Ovary (tissue), 10 donors: ENCODE measurements at places on chromosomes 5 and 9. TPM values are rescaled to one million over a fixed set of nuclear protein-coding genes. Genes with fewer than 3 reads are reported as not detected.

DNA sequence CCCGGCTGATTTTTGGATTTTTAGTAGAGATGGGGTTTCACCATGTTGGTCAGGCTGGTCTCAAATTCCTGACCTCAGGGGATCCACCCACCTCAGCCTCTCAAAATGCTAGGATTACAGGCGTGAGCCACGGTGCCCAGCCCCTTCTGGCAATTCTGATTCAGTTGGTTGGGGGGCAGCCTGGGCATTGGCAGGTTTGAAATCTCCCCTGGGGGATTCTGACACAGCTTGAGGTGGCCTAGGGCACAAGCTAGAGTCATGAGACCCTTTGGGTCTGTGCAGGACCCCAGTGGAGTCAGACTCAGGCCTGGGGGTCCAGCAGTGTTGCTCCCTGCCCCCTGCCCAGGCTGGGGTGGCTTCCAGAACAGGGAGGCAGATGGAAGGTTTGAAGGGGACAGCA lies 239.8 kb downstream of the PBX3 start:
- no peak for DNase-seq
- no peak overlapping the region for H3K27ac ChIP-seq
- H3K36me3 ChIP-seq, result no peaks in the 10 kb centered on the region
- H3K4me3 ChIP-seq, result no peak overlapping the region
- no peaks in the 10 kb centered on the region for H3K4me1 ChIP-seq
- no peaks in the 10 kb centered on the region for H3K27me3 ChIP-seq

DNA sequence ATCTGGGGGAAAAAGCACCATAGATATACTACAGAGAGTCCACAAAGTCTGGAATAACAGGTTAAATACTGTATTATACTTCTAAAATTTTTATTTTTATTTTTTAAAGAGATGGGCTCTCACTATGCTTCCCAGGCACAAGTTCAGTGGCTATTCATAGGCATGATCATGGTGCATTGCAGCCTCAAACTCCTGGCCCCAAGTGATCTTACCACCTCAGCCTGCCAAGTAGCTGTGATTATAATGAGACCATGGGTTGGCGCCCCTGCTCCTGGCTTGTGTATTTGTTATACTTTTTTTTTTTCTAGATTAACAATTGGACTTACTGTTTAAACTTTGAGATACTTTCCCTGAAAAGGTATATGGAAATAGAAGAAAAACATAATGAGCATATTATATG lies 25.9 kb downstream of the ERBIN start:
- DNase-seq, result no peak
- H3K36me3 ChIP-seq, result no peaks in the 10 kb centered on the region
- peaks cover 7% of the 10 kb centered on the region for H3K4me1 ChIP-seq
- H3K27me3 ChIP-seq, result no peaks in the 10 kb centered on the region

DNA sequence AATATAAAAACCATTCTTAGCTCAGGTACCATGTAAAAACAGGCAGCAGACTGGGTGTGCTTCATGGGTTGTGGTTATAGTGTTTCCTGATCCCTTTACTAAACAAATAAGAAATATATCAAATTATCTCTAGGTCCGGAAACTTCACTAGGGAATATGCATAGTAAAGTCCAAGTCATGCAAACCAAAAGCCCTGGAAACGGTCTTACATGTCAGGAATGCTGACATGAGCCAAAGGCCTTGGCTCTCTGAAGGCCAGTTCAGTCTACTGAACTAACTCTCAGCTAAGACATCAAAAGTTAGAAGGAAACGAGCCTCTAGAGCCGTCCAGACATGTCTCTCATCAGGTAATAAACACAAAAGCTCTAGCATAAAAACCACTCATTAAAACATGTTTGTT lies 778.9 kb upstream of the ZNF608 start:
- H3K4me1 ChIP-seq, result no peaks in the 10 kb centered on the region
- no peaks in the 10 kb centered on the region for H3K27me3 ChIP-seq
- DNase-seq, result no peak
- H3K27ac ChIP-seq, result no peak overlapping the region
- no peak overlapping the region for H3K4me3 ChIP-seq
- H3K36me3 ChIP-seq, result no peaks in the 10 kb centered on the region

Gene FOXD4L6
- total RNA-seq, result not detected

GRCh38 chr9:37784291-37784615 lies 611 bp downstream of the EXOSC3 start:
- H3K27me3 ChIP-seq, result no peaks in the 10 kb centered on the region
- H3K36me3 ChIP-seq, result no peaks in the 10 kb centered on the region

DNA sequence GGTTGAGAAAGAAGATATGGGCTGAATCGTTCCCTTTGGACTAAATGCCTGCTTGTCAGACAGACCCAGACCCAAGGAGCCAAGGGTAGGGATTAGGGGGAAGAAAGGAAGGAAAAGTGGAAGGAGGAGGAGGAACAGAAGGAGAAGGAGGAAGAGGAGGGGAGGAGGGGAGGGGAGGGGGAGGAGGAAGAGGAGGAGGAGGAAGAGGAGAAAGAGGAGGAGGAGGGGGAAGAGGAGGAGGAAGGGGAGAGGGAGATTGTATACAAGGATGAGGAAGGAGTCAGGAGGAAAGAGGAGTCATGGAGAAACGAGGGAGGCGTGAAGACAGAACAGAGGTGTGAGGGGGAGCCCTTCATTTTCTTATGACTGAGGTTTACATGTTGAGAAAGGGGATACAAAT lies 46.9 kb upstream of the DNAH5 start:
- no peak for DNase-seq
- no peaks in the 10 kb centered on the region for H3K4me1 ChIP-seq
- H3K36me3 ChIP-seq, result no peaks in the 10 kb centered on the region

DNA sequence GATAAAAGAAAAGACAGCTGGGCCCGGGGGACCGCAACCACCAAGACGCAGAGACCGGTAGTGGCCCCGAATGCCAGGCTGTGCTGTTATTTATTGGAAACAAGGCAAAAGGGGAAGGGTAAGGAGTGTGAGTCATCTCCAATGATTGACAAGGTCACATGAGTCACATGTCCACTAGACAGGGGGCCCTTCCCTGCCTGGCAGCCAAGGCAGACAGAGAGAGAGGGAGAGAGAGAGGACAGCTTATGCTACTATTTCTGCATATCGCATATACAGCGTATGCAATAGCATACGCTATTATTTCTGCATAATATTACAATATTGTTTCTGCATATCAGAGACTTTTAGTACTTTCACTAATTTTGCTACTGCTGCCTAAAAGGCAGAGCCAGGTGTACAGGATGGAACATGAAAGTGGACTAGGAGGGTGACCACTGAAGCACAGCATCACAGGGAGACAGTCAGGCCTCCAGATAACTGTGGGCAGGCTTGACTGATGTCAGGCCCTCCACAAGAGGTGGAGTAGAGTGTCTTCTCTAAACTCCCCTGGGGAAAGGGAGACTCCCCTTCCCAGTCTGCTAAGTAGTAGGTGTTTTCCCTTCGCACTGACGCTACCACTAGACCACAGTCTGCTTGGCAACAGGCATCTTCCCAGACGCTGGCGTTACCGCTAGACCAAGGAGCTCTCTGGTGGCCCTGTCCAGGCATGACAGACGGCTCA lies 50.3 kb downstream of the RFX3 start:
- H3K27ac ChIP-seq, result no peak overlapping the region
- no peak overlapping the region for H3K4me3 ChIP-seq
- H3K36me3 ChIP-seq, result no peaks in the 10 kb centered on the region
- DNase-seq, result no peak
- no peaks in the 10 kb centered on the region for H3K4me1 ChIP-seq
- no peaks in the 10 kb centered on the region for H3K27me3 ChIP-seq

Gene ANKRD18A
- 2.3 TPM for total RNA-seq

GRCh38 chr5:172722327-172722815 lies 48.6 kb downstream of the DUSP1 start:
- H3K27ac ChIP-seq, result no peak overlapping the region
- H3K4me1 ChIP-seq, result peaks cover 5% of the 10 kb centered on the region
- H3K27me3 ChIP-seq, result no peaks in the 10 kb centered on the region
- DNase-seq, result no peak
- no peak overlapping the region for H3K4me3 ChIP-seq

- H3K4me1 ChIP-seq, result no peaks in the 10 kb centered on the region
- no peaks in the 10 kb centered on the region for H3K36me3 ChIP-seq
- no peak overlapping the region for H3K4me3 ChIP-seq
- DNase-seq, result no peak
- H3K27me3 ChIP-seq, result no peaks in the 10 kb centered on the region
- no peak overlapping the region for H3K27ac ChIP-seq
These were observed 120.5 kb upstream of the BOD1 start for GRCh38 chr5:173736923-173737412.

Gene GPRIN1
- 0.08 TPM for total RNA-seq

DNA sequence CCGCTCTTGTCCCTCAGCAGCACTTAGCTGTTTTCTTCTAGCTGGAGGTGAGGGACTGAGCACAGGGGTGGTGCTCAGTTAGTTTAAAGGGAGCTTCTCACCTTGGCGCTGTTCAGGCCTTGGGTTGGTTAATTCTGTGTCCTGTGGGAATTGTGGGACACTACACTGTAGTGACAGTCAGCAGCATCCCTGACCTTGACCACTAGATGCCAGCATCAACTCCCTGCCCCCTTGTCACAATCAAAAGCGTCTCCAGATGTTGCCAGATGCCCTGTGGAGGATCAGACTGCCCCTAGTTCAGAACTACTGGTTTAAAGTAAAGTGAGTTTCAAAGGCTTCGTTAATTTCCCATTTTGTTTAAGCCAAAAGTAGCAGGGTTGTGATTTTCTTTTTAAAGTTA lies 65.5 kb upstream of the DMRT3 start:
- no peak for DNase-seq
- H3K36me3 ChIP-seq, result no peaks in the 10 kb centered on the region
- H3K27me3 ChIP-seq, result no peaks in the 10 kb centered on the region
- H3K27ac ChIP-seq, result no peak overlapping the region

- peak; percentile 64 for DNase-seq
- peak within 1 kb of the TSS; percentile 67 for H3K27ac ChIP-seq
- no peaks in the 10 kb centered on the region for H3K27me3 ChIP-seq
- peak within 1 kb of the TSS; percentile 66 for H3K4me3 ChIP-seq
These were observed at the start of gene MVB12B for GRCh38 chr9:126326228-126327005. Gene MVB12B, plus strand, starts transcription at chr9:126326829. Its CDS starts 101 bp downstream, at chr9:126326930.

DNA sequence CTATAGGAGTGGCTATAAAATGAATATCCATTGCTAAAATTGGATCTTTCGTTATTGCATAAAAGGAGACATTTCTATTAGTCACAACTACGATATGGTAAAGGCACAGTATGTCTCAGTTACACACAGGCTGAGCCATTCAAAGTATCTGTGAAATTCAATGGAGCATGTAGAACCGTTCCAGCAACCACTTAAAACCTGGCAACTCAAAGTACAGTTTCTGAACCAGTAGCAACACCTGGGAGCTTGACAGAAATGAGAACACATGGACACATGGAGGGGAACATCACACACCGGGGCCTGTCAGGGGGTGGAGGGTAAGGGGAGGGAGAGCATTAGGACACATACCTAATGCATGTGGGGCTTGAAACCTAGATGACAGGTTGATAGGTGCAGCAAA lies 15.4 kb downstream of the POC5 start:
- H3K27ac ChIP-seq, result no peak overlapping the region

Gene FST
- 1.0 TPM for total RNA-seq

GRCh38 chr9:128629136-128629535 lies 27.5 kb downstream of the DYNC2I2 start:
- H3K27me3 ChIP-seq, result no peaks in the 10 kb centered on the region
- H3K36me3 ChIP-seq, result no peaks in the 10 kb centered on the region
- peak; percentile 25 for DNase-seq
- H3K27ac ChIP-seq, result no peak overlapping the region
- H3K4me1 ChIP-seq, result peaks cover 13% of the 10 kb centered on the region
- H3K4me3 ChIP-seq, result no peak overlapping the region

Gene ZDHHC11B
- total RNA-seq, result 4.2 TPM

Gene ATP10B
- total RNA-seq, result 0.52 TPM

DNA sequence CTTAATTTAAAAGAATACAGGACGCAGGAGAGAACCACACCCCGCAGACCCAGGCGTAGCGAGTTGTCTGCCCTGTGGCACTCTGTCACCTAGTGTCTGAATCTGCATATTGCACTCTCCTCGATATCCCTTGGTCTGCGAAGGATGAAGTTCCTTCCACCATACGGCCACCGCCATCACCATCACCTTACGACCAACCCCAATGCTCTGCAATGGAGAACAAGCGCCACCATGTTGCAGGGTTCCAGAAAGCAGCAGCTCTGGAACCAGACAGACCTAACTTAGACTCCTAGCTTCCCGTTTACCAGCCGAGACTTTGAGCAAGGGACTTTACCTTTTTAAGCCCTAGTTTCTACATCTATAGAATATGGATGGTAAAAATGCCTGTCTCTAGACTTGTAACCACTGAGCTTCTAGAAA lies 77.4 kb upstream of the DMRT1 start:
- no peaks in the 10 kb centered on the region for H3K27me3 ChIP-seq
- H3K36me3 ChIP-seq, result no peaks in the 10 kb centered on the region
- peak overlapping the region; percentile 14 for H3K4me3 ChIP-seq
- DNase-seq, result peak; percentile 54
- H3K4me1 ChIP-seq, result no peaks in the 10 kb centered on the region
- H3K27ac ChIP-seq, result no peak overlapping the region

Gene RANBP6
- total RNA-seq, result 15.9 TPM

DNA sequence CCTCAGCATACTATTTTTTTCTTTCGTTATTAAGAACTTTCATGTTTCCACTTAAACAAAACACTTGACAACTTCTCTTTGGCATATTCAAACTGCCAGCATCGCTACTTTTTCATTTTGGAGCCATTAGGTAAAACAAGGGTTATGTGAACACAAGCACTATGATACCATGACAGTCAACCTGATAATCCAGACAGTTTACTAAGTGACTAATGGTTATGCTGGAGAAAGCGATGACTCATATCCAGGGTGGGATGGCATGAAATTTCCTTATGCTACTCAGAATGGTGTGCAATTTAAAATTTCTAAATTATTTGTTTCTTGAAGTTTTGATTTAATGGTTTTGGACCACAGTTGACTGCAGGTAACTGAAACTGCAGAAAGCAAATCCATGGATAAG lies 29.9 kb upstream of the PRSS3 start:
- H3K4me3 ChIP-seq, result no peak overlapping the region
- H3K27me3 ChIP-seq, result no peaks in the 10 kb centered on the region
- no peaks in the 10 kb centered on the region for H3K4me1 ChIP-seq
- DNase-seq, result no peak
